ENCODE measurements at places on chromosomes 12 and 14.

DNA sequence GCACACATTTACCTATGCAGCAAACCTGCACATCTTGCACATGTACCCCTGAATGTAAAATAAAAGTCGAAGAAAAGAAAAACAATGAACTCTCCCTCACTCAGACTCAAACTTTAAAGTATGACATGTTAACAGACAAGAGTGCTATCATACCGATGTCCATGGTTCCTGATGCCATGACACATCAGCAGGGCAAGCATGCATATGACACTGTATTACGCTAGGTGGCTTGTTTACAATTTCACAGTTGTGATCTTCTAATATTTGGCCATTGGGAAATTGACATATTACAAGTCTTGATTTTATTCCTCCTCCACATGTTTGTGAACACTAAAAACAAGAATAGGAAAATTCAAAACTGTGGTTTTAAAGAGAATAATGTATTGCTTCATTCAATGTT, 126.6 kb downstream of the ADAMTS20 start:
- DNase-seq: no peak

GRCh38 chr12:59823567-59823966, 227.7 kb downstream of the SLC16A7 start:
- no peak for DNase-seq

DNA sequence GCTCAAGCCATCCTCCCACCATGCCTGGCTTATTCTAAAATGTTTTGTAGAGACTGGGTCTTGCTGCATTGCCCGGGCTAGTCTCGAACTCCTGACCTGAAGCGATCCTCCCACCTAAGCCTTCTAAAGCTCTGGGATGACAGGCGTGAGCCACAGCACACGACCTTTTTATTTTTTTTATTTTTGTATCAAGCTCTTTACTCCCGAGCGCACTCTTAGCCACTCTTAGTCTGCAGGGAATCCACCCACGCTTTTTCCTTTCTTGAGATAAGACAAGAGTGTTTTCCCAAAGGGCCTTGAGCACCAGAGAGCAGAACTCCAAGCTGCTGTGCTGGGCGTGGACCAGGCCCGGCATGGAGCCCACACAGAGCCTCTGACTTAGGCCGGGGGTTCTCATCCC, 23.4 kb downstream of the MAP1LC3B2 start:
- DNase-seq: no peak

DNA sequence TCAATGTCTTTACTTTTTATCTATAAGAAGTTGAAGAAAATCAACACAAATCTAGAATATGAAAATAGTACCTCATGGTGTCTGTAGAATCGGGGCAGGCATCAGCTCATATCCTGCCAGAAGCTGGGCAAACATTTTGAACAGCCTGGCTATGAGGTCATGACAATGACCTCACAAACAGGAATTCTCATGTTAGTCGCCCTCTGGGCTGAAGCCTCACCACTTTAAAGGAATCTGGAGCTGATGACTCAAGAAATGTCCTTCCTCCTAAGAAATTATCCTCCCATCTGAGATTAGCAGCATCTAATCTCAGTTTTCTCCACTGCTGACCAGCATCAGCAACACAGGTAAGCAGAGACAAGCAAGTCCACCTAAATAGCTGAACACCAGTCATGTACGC, 27.1 kb downstream of the CLIP1 start:
- no peak for DNase-seq
